H1 (cell line): ENCODE measurements at places on chromosomes 5 and 9. TPM values are rescaled to one million over a fixed set of nuclear protein-coding genes. Genes with fewer than 3 reads are reported as not detected.

DNA sequence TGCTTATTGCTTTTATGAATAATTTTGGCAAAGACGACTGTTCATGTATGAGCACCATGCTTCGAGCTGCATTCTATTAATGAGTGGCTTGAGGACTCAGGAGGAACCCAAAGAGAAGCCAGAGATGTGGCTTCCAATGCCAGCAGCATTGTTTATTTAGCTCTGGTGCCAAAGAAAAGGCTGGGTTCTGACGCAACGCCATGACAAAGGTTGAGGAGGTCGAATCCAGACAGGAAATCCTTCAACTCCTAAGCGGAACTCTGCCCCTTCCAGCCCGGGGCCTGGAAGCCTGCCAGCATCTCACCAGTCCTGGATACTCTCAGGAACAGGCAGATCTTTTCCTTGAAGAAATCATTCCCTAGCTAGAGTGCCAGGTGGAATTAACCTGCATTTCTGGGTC lies 104.4 kb downstream of the ARHGAP26 start:
- DNase-seq = no peak

- DNase-seq = peak; percentile 99
These were observed at the start of gene HMGCR for GRCh38 chr5:75336615-75337336. Gene HMGCR, plus strand, starts transcription at chr5:75337220. Its CDS starts 5,386 bp downstream, at chr5:75342606.

GRCh38 chr5:178115814-178116142 lies 2.4 kb downstream of the N4BP3 start:
- DNase-seq = no peak

DNA sequence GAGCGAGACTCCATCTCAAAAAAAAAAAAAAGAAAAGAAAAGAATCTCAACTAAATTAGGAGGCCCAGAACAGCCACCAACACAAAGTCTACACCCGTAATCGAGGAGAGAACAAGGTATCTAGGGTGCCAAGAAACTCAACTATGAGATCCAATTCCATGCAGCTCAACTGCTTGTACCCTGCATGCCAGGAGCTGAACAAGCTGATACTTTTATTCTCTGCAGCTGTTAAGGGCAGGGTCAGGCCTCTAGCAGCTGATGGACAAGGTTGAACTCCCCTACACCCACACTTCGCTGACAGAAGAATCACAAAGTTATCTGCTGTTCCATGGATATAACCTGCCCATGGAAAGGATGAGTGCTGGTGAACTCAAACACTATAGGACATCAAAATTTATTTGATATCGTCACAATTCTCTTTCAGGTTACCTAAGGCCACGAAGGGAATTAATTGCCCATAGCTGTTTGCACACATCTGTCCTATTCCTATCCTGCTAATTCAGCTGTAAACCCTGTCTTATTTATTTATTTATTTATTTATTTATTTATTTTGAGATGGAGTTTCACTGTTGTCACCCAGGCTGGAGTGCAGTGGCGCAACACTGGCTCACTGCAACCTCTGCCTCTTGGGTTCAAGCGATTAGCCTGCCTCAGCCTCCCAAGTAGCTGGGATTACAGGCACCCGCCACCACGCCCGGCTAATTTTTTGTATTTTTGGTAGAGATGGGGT lies 20.7 kb downstream of the UBAP2 start:
- DNase-seq = no peak

DNA sequence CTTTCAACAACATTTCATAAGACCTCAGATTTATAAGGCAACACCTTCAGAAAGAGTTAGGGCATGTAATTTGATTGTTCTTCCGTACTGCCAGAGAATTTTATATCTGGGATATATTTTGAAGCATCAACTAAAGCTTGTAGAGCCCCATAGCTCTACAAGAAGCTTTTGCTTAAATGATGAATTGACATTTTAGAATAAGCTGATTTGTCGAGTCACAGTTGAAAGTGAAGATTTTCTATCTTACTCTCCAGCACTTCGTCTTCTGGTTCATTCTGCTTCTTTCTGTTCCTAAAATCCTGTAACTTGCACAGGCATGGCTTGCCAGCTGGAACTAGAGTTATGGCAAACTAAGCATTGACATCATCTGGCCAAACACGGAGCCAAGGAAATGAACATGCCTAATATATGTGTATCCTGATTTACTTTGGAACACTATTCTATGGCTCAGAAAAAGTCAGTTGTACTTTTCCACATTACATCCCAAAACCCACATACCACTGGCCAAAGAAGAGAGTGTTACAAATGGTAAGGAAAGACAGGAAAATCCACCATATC lies 68.6 kb upstream of the MAST4 start:
- no peak for DNase-seq

- DNase-seq = no peak
These were observed 49.7 kb downstream of the POC5 start for GRCh38 chr5:75667586-75667985.

GRCh38 chr5:171310212-171310818 lies 1.3 kb downstream of the TLX3 start:
- no peak for DNase-seq

The STPG3 gene
- not detected in 2 replicates for total RNA-seq

The SOX30 gene
- not detected in 2 replicates for total RNA-seq

DNA sequence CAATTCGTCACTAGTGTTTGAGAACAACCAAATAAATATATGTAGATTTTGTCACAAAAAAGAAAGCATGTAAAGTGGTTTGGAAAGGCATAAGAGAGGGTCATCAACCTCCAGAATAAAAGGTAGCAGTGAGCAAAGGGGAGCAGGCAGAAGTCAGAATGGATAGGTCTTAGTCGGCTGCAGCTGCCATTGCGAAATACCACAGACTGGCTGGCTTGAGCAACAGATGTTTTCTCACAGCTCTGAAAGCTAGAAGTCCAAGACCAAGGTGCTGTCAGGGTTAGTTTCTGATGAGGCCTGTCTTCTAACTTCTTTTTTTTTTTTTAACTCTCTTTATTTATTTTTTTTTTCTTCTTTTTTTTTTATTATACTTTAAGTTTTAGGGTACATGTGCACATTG lies 208.1 kb upstream of the PIK3R1 start:
- no peak for DNase-seq

- DNase-seq = no peak
These were observed 69.9 kb downstream of the C9orf57 start for GRCh38 chr9:71990466-71990865.

DNA sequence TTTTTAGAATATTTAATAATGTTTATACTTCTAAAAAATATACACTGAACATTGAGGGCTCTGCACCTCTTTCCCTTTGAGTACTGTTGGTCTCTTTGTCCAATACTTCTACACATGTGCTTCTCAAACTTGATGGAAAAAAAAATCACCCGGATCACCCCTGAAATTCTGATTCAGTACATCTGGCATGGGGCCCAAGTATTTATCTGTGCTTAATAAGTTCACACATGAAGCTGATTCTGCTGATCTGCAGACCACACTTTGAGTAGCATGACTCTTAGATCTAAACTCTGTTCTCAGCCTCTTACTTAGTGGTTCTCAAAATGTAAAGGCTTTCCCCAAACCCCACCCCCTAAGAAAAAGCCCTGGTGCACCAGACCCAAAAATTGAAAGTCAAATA lies 12.0 kb downstream of the RUSC2 start:
- DNase-seq = no peak

DNA sequence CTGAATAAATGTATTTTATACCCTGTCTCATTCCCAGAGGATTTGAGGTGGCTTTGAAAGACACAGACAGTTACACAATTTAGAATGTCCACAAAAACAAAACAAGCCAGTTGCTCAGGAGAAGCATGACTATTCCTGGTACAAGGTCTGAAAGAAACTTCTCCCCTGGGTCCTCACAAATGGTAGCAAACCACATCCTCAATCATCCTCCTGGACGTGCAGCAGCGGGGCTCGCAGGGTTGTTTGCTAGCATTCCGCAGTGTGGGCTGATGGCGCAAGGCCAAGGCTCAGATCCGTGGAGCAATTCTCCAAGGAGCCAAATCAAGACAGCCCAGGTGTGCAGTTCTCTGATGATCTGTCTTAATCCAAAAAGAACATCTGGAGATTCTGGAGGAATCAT lies 210.3 kb downstream of the ACTL7B start:
- no peak for DNase-seq

DNA sequence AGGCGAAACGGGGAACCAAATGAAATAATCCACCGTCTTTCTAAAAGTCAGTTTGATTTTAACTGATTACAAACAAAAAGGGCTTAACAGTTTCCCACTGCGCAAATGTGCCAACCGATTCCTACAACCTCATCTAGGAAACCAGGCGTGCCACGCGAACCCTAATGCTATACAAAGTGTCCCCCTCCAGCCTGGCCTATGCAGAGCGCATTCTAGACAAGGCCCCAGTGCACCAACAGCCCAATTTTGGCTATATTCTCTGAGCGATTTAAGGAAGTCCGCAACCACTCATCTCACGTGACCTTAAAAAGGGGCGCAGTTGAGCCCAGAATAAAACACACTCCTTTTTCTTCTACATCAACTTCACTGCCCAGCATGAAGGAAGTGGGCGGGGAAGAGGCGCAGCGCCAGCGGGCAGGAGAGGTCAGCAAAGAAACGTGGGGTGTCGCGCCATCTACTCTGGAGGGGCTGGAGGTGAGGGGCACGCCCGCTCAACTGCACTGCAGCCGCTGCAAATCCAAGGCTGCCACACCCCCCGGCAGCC lies 779 bp downstream of the FAM13B start:
- DNase-seq = no peak

GRCh38 chr5:94471521-94471920 lies 146.9 kb downstream of the KIAA0825 start:
- no peak for DNase-seq

The PRR7 gene
- total RNA-seq = 8.0 and 8.6 TPM in 2 replicates

DNA sequence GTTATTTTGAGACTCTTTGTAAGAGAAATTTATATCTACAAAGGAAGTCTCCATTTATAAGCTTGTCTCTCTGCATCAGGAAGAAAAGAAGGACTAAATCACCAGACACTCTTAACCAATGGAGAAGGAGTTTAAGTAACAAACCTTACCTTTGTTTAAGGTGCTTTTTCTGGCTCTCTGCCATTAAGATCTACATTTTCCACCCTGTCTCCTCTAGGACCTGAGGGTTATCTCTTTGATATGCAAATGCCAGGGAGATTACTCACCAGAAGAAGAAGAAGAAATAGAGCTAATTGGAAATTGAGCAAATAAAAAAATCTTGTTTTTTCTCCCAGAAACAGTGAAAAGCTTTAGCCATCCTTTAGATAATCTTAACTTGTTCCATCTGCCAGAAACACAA lies 60.9 kb downstream of the CDKN2A start:
- no peak for DNase-seq

- DNase-seq = no peak
These were observed 27.7 kb downstream of the PCSK5 start for GRCh38 chr9:75918154-75918553.

The SLC25A2 gene
- not detected in 2 replicates for total RNA-seq

The INSL4 gene
- total RNA-seq = not detected in 2 replicates

DNA sequence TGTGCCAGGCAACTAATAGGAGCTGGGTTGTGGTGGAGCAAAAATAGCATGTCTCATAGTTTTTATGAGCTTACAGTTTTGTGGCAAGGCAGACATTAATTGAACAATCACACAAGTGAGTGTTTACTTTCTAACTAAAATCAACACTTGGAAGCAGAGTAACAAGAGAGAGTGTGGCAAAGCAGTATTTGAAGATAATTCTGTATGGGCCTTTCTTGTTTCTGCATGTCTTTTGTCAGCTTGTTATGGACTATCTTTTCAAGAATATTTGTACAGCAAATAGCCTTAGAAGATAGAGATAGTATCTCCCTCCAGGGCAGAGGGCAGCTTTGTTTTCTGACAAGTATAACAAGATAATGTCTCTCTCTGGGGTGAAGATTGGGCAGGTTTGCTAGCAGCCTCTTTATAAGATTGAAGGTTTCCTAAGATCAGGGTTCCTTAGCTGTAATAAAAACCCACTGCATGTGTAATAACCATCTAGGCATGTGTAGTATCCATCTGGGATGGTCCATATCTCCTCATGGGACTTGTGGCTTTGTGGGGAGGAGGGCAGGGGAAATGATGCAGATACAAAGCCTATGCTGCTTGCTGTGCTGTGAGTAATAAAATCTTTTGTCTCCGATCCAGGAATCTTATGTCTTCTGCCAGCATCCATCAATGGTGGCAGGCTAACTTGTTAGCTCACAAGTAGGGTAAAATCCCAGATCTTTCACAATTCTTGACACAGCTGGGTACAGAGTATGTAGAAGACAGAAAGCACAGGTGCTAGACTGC lies 479.9 kb downstream of the KDM4C start:
- no peak for DNase-seq

- DNase-seq = no peak
These were observed 28.8 kb downstream of the SLC46A2 start for GRCh38 chr9:112861638-112862555.

DNA sequence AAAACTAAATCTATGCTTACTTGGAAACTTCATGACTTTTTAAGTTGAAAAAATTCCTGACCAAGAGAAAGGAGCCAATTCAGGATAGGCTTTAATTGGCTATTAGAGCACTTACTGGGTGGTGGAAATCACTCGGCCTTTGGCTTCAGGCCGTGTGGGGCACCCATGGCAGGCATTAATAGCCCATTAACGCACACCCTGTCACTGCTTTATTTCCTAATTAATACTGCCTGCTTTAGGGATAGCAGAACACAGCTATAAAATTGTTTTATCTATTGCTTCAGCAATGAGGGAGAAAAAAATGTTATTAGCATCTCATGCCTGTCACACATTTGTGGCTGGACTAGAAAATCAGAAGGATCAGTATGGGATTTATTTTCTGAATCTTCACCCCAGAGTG lies 58.1 kb downstream of the PSAT1 start:
- no peak for DNase-seq

The OR13J1 gene
- total RNA-seq = not detected in 2 replicates

The RNF180 gene
- 2.3 and 2.4 TPM in 2 replicates for total RNA-seq

- no peak for DNase-seq
These were observed 158.0 kb downstream of the BAAT start for GRCh38 chr9:101226803-101227202.

DNA sequence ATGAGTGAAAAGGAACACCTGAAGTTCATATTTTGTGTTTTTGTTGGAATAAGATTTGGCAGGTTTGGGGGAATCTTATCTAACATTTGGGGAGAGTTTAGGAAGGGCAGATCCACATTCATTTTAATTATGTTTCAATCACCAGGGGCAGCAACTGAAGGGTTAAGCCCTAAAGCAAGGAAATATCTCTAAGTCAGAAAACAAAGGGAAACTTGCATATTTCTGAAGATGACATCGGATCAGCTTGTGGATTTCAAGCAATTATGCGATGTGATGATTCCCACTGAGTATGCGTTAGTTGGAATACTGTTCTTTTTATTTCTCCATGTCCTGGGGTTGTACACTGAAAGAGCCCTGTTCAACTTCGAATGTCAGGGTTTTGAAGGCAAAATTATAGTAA lies 59.8 kb upstream of the NFIB start:
- no peak for DNase-seq
